ENCODE measurements at places on chromosomes 13 and 19.
A peak's percentile ranks its signal among the peaks of the same experiment; 100 is the strongest.

DNA sequence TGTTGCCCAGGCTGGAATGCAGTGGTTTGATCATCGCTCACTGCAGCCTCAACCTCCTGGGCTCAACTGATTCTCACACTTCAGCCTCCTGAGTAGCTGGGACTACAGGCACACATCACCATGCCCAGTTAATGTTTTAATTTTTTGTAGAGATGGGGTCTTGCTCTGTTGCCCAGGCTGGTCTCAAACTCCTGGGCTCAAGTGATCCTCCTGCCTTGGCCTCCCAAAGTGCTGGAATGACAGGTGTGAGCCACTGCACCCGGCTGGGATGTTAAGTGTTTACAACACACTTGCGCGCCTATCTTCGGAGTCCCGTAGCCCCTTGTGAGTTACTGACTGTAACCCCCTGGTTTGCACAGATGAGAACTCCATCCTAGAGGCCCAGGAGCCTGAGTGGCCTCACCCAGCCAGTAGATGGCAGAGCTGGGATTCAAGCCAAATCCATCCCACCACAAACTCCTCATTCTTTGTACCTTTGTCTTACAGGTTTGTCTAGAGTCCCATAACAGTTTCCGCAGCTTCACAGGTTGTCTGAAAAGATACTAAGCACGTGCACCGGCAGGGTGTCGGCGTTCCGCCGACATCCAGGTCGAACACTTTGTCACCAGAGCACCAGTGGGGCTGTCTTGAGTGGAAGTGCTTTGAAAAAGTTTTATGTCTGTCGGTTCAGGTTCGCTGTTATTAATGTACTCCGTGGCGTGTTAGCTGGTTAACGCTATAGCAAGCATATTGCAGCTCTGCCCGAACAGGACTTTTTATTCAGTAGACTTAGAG is 14.7 kb downstream of the MAG start:
- no peak for DNase-seq

- no peak for DNase-seq
Observed at GRCh38 chr13:36536546-36536945, 104.3 kb downstream of the CCNA1 start.

DNA sequence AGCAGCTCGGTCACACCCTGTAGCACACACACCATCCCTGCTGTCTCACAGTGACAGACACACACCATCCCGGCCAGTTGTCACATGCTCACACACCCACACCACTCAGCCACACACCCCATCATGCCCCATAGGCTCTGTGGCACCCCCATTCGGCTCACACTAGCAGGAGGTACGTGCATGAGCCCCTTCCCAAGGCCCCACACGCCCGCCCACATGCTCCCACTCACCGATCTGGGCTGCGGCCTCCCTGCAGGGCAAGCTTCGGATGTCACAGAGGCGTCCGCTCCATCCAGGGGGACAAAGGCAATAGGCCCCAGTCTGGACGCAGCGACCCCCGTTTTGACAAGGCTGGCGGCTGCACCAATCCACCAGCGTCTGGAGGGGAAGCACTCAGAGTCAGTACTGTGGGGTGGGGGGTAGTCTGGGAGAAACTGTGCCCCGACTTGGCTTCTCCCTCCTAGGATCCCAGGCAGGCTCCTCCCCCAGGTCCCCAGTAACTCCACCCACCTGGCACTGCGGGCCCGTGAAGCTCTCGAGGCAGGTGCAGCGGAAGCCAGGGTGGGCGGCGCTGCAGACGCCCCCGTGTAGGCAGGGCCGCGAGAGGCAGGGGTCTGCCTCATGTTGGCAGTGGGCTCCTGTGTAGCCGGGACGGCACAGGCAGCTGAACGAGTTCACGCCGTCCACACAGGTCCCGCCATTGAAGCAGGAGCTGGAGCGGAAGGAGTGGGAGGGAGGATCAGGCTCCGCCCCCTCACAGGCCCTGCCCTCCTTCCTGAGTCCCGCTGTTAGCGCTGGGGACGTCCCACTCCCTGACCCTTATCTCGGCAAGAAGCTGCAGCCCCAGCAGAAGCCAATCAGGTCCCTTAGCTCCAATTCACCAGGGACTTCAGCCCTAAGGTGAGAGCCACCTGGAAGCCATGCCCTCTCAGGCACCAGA is 20.1 kb downstream of the NOTCH3 start:
- no peak for DNase-seq

DNA sequence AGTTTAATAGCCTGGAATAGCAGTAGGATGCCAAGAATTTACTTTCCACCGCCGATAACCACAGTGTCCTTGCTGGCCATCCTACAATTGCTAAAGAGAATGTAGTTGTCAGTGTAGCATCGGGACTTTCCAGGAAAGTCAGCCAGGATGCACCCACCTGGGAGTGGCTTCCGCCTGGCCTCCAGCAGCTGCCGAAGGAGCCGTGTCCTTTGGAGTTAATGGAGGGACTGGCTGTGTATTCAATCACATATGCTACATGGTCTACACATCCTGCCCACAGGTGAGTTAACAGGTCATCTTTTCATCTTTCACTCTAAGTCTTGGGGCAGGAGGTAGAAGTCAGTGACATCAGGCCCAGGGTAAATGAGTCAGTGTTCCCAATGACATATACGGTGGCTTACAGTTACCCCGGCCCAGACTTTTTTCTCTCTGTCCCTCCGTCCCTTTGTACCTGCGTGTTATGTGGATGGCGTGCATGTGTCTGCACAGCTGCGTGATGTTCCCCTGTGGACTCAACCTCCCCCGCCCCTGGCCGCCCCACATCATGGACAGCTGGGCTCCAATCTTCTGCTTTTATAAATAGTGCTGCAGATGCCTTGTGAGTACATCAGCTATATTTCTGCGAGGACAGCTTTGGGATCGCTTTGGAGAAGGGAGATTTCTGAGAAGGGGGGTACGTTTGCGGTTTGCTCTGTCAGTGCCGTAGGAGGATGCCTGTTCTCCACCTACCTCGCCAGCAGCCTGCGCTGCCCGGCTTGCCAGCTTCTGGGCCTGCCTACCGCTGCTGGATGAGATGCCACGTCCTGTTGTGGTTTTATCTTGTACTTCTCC is 63.1 kb downstream of the ATP11A start:
- DNase-seq, result no peak

- no peak for DNase-seq
Observed at GRCh38 chr13:35723821-35724220, 247.3 kb upstream of the MAB21L1 start.

GRCh38 chr19:6678690-6679109 is 8.7 kb upstream of the TNFSF14 start:
- no peak for DNase-seq

DNA sequence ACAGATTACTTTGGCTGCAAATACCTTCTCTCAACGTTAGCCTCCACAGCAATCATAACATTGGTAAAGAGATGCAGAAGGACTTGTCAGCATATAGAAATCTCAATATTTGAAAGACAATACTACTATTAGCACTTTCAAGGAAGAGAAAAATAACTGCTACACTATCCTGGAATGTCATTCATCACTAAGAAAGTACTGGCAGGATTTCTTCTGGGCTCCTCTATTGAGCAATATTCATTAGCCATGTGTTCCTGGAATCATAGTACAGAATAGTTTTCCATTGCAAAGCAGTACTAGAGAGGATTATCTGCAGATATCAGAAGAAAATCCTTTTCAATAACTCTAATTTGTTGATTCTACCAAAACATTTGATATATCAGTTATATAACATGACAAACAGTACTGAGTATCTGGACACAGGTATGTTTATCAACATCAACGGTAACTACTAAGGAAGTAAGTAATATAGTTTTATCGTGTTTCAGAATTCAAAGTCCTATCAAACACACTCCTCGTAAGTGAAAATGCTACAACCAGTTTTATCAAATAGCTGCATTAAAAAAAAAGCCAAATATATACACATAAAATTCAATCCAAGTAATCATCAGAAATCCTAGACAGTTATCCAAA is 27.3 kb downstream of the INTS6 start:
- no peak for DNase-seq

DNA sequence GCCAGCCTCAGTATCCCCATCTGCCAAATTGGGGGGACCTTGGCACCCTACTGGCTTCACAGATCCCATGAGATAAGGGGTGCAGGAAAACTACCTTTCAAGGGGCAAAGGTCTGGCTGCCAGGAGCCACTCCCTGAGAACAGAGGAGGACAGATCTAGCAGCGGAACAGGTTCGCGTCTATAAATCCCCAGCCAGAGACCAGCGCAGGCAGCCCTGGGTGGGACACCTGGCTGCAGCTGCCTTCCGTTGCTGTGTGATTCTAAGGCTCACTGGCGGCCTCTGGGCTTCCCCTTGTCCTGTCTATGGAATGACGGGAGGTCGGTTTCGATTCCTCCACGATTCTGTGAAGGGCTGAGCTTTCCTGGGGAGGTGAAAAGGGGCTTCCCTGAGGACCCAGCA is 7.3 kb downstream of the RELB start:
- DNase-seq, result no peak

- DNase-seq, result peak; percentile 57
Observed at GRCh38 chr19:41821003-41821735, 23.3 kb downstream of the LYPD4 start.

- peak; percentile 70 for DNase-seq
Observed at GRCh38 chr13:44244288-44244687, 129.3 kb upstream of the SERP2 start.

GRCh38 chr19:33731881-33732280 is 64.8 kb upstream of the KCTD15 start:
- DNase-seq, result no peak

DNA sequence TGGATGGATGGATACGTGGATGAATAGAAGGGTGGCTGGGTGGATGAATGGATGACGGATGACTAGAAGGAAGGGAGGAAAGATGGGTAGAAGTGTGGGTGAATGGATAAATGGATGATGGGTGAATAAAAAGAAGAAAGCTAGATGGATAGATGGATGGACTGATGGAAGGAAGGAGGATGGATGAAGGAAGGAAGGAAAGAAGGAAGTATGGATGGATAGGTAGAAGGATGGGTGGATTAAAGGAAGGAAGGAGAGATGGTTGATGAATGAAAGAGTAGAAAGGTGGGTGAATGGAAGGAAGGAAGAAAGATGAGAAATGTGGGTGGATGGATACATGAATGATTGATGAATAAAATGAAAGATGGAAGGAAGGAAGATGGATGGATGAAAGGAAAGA is 14.5 kb downstream of the ARHGEF18 start:
- no peak for DNase-seq

DNA sequence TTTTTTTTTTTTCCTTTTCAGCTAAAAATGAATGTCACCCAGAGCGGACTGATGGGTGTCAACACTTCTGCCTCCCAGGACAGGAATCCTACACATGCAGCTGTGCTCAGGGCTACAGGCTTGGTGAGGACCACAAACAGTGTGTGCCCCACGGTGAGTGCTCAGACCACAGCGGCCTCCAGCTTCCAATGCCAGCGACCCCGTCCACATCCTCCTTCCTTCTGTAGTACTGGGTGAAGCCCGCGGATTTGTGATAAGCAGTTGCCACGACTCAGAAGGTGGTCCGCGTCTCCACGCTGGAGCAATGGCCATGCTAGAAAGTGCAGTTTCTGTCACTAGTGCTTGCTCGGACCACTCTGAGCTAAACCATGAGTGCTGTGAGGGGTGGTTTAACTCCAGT is 6.0 kb downstream of the PROZ start:
- DNase-seq, result no peak

DNA sequence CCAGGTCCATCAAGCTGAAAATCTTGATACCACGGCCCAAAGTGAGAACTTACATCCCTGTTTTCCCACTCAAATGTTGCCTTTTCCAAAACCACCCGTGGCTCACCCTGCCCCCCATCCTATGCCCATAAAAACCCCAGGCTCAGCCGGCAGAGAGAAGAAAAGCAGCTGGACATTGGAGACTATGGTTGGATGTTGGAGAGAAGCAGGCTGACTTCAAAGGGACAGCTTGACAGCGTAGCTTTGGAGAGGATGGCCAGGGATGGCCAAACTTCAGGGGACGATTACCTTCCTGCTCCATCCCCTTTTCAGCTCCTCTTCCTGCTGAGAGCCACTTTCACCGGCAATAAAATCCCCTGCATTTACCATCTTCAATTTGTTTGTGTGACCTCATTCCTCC is 3.5 kb upstream of the ZNF792 start:
- no peak for DNase-seq

DNA sequence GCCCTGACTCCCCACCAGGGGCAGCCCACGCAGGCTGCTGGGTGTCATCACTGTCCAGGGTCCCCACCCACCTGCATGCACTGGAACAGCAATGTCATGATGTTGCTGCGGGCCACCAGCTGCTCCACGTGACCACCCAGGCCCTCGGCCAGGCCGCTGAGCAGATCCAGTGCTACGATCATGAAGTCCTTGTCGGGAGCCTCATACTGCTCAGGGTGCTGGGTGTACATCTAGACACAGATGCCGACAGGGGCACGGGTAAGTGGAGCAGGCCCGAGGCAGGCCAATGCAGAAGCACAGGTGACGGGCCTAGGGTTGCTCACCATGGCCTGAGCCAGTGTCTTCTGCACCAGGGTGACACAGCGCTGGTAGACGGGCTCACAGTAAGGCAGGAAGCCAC is 8.7 kb upstream of the FBXW9 start:
- DNase-seq, result no peak

DNA sequence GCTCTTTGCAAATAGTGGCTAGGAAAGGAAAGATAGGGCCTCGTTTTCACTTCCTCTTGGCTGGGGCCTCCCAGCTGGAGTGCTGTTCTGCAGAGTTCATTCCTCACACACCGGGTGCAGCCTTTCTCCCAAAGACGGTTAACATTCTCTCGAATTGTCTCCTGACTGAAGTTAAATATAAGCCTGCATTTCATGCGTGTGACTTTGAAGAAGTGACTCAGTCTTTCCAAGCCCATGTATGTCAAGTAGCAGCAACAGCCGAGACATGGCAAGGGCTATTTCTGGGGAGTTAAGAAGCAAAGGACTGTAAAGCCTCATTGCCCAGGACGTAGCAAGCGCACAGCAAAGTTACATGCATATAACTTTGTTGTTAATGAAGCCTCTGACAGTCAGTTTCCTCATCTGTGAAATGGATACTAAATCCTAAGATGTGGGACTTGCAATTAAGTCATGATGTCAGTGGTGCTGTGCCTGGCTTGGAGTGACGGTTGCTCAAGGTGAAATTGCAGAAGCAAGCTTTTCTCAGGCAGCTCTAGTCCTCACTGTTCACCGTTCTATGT is 502.4 kb downstream of the MYO16 start:
- DNase-seq, result no peak

GRCh38 chr19:10295847-10296591 is 6.3 kb downstream of the ICAM5 start:
- DNase-seq, result no peak
